Activated CD8-positive, alpha-beta memory T cell treated with anti-CD3 and anti-CD28 coated beads, Interleukin-2, amount 10 ng/mL, durations not matched to agents 7 days and 5 days (primary cell): ENCODE measurements at places on chromosomes 4 and X.

DNA sequence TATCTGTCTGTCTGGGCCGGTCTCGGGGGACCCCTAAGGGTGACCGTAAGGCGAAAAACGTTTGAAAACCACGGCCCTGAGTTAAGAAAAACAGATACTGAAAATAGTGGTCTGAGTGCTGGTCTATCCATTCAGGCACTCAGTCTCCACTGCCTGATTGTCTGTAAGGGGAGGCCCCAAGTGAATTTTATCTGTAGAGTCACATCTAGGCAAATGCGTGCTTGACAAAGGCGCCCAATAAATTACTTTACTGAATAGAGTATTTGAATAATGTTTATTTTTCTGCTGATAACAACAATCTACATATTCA lies 465 bp downstream of the HNRNPH2 start:
- no peak for DNase-seq

GRCh38 chr4:31021008-31021407 lies 300.8 kb downstream of the PCDH7 start:
- DNase-seq, result no peak

- DNase-seq, result no peak
These were observed 123.7 kb downstream of the ANAPC4 start for GRCh38 chr4:25500626-25501316.

GRCh38 chr4:110610940-110611831 lies 11.7 kb downstream of the PITX2 start:
- no peak for DNase-seq

DNA sequence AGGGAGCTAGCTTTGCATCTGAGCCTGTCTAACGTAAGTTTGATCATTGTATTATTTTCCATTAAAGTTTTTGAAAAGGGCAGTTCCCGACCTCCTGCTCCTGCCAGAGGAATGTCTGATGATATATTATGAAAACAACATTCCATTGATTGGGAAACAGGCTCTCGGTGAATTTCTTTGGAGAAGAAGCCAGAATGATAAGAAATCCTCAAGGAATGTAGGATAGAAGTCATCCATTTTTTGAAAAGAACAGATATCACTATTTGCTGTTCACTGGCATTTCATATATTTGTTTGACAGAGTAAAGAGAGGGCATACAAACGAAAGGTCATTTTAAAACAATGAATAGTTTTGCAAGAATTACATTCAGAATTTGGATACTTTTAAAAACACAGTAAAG lies 781.0 kb upstream of the HTR2C start:
- no peak for DNase-seq

DNA sequence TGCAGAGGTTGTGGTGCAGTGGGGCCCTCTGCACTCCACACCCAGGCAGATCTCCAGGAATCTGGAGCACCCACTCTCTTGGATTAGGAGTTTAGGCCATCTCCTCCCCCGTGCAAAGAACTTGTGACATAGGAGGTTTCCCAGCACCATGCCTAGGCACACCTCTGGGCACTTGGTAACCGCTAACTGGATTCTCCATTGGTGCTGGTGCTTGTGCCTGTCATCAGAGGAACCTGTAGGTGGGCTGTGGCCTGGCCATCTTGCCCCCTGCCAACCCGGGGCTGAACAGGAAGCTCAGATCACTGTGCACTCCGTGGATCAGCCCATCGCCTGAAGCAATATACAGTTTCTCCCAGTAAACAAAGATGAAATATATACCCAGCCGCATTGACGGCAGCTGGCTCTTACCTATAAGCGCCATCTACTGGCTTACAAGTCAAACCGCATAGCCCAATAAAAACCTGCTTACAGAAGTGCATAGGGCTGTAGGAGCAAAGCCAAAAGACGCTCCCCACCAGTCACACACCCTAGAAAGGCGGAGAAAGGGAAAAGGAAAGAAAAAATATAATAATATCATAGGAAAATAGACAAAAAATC lies 19.1 kb upstream of the TEX13B start:
- no peak for DNase-seq

GRCh38 chrX:120302434-120302833 lies 8.8 kb downstream of the TMEM255A start:
- peak; percentile 81 for DNase-seq

GRCh38 chr4:1244081-1244977 lies 4.6 kb downstream of the CTBP1 start:
- no peak for DNase-seq

GRCh38 chr4:122140834-122141233 lies 11.3 kb upstream of the BLTP1 start:
- no peak for DNase-seq

GRCh38 chr4:8745005-8745790 lies 126.4 kb downstream of the HMX1 start:
- DNase-seq, result no peak

- DNase-seq, result no peak
These were observed 184.1 kb downstream of the MID1IP1 start for GRCh38 chrX:38985375-38985774.

GRCh38 chrX:155313766-155314165 lies 20.6 kb downstream of the CLIC2 start:
- DNase-seq, result no peak

GRCh38 chr4:78137532-78137931 lies 80.4 kb downstream of the FRAS1 start:
- no peak for DNase-seq

DNA sequence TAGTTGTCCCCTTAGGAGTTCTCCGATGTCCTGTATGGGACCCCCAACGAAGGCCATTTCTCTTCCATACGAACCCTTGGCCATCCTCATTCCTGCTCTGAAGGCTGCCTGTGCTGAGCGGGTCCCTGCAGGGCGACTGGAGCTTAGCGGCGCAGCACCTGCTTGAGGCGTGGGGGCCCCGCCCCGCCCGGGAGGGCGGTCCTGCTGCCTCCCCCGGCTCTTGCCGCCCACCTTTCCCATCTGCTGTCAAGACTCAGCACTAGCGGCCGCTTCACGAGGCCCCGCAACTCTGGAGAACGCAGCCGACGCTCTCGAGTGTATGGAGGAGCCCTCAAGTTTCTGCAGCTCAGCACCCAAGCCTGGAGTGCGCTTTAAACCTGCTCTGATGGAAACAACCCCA lies 197.7 kb downstream of the TRIML1 start:
- no peak for DNase-seq

GRCh38 chr4:153705743-153706468 lies 21.8 kb downstream of the TLR2 start:
- no peak for DNase-seq

DNA sequence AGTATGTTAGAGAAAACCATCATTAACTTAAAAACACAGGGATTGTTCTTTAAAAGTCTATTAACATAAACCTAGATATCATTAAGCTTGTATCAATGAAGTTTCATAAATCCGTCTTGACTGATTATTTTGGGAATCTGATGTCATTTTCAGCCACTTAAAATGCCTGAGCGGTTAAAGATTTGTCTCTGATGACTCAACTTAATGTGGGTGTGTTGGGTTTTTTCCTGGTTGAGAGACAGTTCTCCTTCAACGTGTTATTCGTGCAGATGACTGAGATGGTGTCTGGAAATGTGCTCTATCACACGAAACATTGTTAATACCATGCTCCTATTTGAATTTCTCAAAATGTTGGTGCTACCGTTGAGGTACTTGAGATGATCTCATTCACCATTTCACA lies 227.3 kb upstream of the TENM3 start:
- no peak for DNase-seq

GRCh38 chr4:141587897-141588296 lies 48.5 kb upstream of the IL15 start:
- no peak for DNase-seq

- DNase-seq, result no peak
These were observed 287.1 kb downstream of the ANK2 start for GRCh38 chr4:113336556-113336955.

DNA sequence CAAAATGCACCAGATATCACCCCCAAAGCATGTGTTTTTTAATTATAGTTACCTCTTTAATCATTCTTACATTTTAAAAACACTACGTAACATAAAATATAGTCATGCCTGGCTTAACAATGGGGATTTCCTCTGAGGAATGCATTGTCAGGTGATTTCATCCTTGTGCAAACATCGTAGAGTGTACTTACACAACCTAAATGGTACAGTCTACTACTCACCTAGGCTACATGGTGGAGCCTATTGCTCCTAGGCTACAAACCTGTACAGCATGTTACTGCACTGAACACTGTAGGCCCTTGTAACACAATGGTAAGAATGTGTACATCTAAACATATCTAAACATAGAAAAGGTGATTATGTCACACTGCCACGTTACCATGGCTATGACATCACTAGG lies 208.6 kb downstream of the SPOCK3 start:
- no peak for DNase-seq

GRCh38 chr4:92952426-92952825 lies 648.7 kb downstream of the GRID2 start:
- no peak for DNase-seq

GRCh38 chrX:16310326-16310725 lies 143.0 kb downstream of the MAGEB17 start:
- no peak for DNase-seq

DNA sequence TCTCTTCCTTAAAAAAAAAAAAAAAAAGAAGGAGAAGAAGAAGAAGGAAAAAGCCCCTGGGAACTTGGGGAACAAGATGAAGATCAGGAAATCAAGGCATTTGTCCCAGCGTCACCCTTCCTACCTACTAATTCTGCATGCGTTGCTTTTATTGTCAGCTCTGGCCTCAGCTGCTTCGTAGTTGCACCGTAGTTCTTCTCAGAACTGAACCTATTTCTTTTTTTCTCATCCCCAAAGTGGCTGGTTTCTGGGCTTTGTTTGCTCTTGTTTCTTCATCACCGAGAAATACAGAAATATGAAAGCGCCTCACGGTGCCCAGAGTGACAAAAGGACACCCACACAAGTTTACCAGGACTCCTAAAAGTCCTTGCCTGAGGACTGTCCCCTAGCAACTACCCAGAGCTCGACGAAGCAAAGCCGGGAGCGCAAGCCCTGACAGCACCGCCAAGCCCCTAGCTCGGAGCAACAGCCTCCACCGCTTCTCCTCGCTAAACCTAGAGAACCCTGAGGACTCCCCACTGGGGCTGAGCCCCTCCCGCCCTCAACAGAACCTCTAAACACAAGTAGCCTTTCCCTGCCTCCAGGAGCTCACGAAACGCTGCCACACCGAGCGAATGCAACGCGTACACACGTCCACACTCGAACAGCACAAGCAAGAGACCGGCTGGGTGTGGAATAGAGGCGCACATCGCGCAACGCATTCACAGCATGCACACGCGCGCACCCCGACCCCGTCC lies 710 bp downstream of the PRKG2 start:
- no peak for DNase-seq

DNA sequence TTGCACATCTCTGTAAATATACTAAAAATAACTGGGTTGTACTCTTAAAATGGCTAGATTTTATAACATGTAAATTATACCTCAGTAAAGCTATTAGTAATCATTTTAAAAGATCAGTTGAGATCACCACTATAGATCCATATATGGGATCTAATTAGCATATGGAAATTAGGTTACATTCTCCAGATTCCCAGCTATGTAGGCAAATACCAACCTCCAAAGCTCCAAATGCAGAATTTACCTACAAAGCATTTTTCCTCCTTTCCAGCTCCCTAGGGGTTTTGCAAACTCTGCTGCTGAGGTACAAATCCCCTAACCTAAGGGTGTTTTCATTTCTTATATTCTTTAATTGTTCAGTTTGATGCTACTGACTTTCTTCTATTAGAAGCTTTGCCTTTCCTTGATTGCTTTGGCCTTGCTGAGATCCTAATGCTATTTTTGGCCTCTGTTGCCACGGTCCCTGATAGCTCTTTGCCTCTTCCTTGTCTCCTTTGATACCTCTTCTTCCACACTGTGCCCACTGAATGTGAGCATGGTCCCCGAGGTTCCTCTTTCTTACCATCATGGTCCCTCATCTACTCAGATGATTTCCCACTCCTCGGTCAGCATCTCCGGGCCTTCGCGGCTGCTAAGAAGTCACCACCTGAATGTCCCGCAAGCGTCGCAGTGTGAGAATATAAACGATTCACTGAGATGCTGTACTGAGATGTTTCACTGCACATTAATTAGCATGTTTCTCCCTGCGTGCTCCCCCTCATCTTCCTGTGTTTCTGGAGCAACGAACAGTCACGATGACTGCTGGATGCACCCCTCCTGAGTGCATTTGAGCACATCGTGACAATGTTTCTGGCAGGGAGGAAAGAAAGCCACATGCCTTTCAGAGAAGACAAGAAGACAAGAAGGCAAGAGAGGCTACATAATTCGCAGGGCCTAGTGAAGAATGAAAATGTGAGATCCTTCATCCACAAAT lies 23.8 kb downstream of the ENPP6 start:
- no peak for DNase-seq

DNA sequence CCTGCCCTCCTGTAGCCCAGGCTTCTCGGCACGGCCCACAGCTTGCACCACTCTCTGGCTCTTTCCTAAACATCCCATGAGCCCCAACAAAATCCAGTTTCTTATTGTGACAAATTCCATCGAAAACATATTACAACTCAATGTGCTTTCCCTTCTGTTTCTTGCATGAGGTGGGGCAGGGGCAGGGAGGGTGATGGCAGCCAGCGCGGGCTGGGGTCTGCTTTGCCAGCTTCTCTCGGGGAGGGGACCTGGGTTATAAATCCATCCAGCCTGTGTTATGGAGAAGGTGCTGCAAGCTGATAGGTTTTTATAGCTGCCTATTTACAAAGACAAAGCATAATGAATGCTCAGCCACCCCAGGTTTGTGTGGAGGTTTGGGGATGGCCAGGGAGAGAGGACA lies 21.1 kb downstream of the PPP2R2C start:
- no peak for DNase-seq

- peak; percentile 39 for DNase-seq
These were observed 45.1 kb downstream of the CHM start for GRCh38 chrX:86002076-86002896.

GRCh38 chrX:19904778-19905367 lies 17.5 kb upstream of the SH3KBP1 start:
- peak; percentile 42 for DNase-seq

- DNase-seq, result no peak
These were observed 54.3 kb upstream of the MAGEB2 start for GRCh38 chrX:30161043-30161442.

DNA sequence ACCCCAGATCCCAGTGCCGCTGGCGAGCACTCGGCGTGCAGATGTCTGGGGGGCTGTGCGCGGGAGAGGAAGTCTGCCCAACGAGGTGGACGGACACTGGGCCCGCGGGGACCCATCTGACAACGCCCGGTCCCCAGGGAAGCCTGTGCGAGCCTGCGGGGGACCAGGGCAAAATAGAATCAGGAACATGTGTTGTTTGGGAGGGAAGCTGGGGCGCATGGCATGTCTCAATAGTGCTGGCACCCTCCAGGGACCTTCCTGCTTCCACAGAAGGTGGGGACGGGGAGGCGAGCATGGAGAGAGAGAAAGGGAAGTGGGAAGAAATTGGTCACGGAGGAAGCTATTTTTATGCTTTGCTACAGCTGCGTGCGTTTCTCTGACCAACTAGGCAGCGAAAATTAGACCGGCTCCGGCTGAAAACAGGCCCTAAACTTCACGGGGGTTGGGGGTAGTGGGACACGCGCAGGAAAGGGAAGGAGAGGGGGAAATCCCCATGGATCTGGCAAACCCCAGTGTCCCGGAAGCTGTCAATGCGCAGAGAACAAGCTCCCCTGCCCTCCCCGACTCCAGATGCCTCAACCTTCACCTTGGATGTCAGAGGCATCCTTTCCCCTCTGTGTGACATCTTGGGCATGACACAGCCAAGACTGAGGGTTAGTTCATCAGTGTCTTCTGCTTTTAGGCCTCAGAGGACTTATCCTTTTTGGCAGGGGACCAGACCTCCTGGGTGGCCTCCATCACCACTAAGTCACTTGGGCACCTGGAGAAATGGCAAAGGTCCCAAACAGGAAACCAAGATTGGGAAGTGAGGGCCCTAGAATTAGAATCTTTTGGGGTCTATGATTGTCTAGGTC lies 169.8 kb upstream of the BCOR start:
- no peak for DNase-seq
